NCI-H510A treated with DMSO at 0.1 percent for 48 hours (cell line): ENCODE measurements at places on chromosomes 1 and 21.

DNA sequence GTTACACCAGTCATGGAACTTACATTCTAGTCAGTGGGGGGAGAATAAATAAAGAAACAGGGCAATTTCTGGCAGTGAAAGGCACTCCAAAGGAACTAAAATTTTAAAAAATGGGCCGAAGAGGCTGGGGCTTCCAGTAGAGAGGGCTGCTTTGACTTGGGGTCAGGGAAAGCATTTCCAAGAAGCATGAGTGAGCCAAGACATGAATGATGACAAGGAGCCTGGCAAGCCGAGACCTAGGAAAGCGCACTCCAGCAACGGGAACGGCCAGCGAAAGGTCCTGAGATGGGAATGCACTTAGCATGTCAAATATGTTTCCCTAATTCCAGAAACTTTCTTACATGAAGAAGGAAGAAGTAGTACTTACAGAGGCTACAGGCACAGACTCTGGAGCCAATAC lies 95.4 kb upstream of the NGF start:
- DNase-seq: no peak

GRCh38 chr1:208192995-208193394 lies 51.2 kb downstream of the PLXNA2 start:
- no peak for DNase-seq

DNA sequence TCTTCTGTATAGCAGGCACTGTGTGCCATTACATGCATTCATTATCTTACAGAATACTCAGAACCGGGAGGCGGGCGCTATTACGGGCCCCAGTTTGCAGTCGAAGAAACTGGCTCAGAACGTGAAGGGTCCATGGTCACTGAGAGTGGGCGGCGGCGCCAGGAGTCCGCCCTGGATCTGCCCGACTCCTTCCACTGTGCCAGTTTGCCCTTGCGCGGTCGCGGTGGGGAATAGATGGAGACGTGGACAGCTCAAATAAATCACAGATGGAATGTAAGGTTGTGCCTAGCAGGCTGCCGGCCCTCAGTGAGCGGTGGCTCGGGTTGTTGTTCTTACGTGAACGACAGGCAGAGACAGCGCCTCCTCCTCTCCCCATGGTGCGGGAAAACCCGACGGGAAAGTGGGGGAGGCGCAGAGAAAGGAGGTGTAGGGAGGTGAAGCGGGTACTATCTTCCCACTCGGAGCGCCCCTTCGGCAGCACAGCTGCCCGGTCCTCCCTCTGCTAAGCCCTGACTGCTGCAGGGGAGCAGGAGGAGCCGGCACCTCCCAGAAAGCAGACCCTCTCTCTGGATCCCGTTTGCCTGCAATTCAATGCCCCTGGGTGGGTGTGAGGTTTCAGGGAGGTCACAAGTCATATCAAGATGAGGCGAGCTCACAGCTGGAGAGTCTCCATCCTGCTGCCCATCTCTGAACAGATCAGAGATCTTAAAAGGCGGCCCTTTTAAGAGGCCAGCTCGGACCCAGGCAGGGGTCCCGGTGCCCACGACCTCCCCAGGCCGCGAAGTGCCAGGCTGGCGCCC lies 1.1 kb downstream of the COL9A2 start:
- peak; percentile 94 for DNase-seq

- no peak for DNase-seq
Observed at GRCh38 chr1:4960782-4961475, 306.5 kb downstream of the AJAP1 start.

DNA sequence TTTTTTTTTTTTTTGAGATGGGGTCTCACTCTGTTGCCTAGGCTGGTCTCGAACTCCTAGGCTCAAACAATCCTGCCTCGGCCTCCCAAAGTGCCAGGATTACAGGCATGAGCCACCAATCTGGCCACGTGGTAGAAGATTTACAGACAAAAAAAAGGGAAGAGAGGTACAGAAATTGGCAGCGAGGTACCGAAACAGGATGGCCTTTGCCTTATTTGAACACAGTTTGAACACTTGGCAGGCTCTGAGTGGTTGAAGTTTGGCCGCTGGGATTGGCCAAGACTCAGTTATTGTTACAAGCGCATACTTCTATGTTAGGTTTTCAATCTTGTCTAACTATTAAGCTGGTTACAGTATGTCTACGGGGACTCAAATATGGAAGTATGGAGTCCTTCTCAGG lies 6.2 kb upstream of the AADACL4 start:
- no peak for DNase-seq

- DNase-seq: no peak
Observed at GRCh38 chr1:212351588-212352362, 62.9 kb downstream of the PACC1 start.

DNA sequence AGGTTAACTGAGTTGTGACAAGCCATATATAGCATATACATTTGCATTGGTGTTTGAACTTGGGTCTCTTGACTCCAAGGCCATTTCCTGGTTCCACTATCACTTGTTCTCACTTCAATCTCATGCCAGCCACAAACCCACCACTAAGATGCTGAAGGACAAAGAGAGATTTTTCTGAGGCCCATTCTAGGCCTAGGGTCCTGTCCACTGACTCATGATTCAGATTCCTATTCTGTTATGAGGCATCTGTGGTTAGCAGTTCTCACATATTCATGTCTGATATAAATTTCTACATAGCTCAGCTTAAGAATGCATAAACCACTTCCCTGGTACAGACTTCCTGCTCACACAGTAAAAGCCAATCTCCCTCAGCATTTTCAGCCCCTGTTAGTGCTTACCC lies 326.1 kb upstream of the BEND5 start:
- no peak for DNase-seq

GRCh38 chr21:29233611-29234540 lies 64.8 kb upstream of the BACH1 start:
- DNase-seq: no peak

- DNase-seq: no peak
Observed at GRCh38 chr1:51936531-51936930, 54.0 kb downstream of the RAB3B start.

DNA sequence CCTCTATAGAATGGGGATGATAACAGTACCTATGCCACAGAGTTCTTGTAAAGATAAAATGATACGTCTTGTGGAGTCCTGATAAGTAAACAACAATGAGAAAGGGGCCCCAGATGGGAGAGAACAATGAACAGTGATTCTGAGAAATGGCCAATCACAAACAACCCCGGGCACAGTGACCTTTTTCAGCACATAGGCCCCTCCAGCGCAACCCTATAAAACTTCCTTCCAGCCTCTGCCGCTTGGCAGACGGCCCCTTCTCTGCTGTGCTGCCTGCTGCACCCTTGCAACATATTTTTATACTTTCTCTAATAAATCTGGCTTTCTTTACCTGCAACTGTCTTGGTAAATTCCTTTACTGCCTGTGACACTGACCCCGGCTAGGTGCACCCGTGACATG lies 8.9 kb downstream of the RCAN1 start:
- DNase-seq: no peak

DNA sequence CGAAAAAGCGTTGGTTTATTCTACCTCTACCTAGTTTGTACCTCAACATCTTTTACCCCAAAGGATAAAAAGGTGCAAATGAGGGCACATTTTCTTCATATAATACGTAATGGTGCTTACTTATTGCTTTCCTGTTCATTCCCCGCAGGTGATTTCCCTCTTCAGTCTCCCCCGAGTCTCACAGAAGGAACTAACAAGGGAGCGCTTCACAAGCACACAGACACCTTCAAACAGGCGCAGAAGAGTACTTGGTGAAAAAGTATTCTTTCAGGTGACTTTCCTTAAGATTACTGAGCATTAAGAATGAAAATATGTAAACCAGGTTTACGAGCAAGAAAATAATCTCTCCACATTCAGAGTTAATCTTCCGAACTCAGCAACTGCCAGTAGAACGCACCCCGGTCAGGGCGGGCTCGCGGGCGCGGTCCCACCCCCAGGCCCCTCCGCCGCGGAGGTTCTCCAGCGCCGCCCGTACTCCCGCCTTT lies 511 bp upstream of the RABGAP1L start:
- no peak for DNase-seq

DNA sequence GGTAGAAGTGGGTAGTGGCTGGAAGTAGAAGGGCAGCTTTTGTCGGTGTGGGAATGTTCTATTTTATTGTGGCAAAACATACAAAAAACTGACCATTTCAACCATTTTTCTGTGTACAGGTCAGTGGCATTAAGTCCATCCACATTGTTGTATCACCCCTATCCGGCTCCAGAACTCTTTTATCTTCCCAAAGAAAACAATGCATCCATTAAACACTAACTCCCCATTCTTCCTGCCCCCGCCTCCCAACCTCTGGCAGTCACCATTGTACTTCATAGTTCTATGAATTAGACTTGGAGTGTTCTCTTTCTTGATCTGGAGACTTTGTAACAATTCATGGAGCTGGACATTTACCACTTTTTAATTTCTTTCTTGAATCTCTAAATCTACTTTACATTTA lies 55.7 kb downstream of the DEGS1 start:
- no peak for DNase-seq

- no peak for DNase-seq
Observed at GRCh38 chr1:118925651-118926050, 62.5 kb downstream of the TBX15 start.

DNA sequence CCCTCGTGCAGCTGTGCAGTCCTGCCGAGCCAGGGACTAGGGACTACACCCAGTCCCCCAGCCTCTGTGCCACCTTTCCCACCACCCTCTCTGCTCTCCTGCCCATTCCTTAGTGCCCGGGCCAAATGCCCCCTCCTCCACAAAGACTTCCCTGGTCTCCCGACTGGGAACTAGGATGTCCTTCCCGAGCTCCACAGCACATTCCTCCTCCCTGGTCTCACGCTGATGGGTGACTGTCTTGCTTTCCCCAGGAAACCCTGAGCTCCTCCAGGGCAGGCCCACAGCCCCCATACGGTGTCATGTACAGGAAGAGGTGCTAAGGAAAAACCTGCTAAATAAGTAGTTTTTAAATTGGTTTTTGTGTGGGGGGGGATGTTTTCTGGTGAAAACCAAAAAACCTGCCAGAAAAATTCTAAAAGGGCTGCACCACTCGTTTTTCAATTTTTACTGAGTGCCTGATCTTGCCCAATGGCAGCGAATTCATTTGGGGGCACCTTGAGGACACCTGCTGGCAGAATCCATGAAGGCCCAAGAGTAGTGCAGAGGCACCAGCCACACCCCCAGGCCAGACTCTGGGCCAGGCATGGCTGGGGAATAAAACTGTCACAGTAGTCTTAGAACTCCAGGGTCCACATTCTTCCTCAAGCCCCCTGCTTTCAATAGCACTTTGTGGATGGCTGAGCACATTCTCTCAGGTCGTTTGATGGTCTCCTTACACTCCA lies 50.4 kb downstream of the GLIS1 start:
- DNase-seq: no peak

- no peak for DNase-seq
Observed at GRCh38 chr1:43431676-43432075, 22.1 kb downstream of the HYI start.

- no peak for DNase-seq
Observed at GRCh38 chr21:34187935-34188334, 114.6 kb downstream of the MRPS6 start.

DNA sequence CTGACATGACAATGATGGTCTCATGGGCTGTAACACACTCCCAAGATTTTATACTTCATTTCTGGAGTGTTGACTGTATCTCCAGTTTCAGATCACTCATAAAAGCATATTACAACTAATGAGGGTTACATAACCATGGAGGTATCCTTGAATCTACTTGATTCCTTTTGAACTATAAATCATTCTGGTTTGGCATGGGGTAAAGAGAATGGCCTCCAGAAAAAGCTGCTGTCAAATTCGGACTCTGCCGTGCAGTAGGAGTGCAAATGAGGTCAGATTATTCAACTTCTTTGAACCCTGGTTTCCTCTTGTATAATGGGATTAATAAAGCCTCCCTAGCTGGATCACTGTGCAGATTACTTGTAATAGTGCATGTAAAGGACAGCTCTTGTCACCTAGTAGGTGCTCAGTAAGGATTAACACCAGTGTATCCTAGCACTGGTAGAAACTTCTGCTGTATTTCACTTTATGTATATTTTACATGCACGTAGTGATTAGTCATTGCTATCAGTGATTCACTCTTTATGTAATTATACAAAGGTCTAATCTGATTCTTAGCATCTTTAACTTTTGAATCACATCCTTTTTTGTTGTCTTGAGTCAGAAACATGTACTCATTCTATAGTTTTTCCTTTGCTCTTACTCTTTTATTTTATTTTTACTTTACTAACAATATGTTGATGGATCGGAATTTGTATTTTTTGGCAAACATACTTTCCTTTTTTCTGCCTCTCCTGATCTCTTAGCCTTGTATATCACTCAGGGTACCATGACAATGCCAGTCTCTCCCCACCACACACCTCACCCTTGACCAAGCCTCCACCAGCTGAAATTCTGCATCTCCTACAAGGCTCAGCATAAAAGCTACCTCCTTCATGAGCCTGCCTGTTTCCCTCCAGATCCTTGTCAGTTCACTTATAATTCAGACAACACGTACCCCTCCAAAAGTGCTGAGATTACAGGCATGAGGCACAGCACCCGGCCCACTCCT lies 3.2 kb downstream of the LRRC8C start:
- DNase-seq: peak; percentile 19

GRCh38 chr1:78553859-78554258 lies 63.1 kb downstream of the PTGFR start:
- DNase-seq: no peak

DNA sequence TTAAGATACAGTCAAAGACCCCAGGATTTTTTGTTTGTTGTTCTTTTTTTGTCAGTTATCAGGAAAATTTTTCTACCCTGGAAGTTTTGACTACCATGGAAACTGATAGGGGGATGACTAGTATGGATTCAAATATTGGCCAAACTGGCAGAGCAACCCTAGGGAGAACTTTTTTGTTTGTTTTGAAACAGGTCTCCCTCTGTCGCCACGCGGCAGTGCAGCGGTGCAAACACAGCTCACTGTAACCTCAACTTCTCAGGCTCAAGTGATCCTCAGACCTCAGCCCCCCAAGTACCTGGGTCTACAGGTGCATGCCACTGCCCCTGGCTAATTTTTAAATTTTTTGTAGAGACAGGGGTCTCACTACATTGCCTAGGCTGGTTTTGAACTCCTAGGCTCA lies 46.6 kb downstream of the TOR3A start:
- no peak for DNase-seq

DNA sequence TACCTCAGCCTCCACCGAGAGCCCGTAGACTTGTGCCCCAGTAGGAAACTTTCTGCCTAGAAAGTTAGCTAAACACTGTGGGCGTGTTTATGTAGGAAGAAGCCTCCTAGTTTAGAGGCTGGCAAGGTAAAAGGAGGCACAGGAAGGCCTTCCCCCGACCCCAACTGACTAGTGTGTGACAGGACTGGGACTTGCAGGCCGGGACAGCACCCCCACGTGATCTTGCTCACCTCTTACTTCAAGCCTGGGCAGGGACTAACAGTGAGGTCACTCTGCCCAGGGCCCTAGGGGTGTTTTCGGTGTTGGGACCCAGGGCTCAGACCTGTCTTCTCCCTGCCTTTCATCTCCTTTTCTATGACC lies 392 bp upstream of the TAGLN2 start:
- no peak for DNase-seq

- no peak for DNase-seq
Observed at GRCh38 chr1:24932725-24933294, 2.7 kb upstream of the RUNX3 start.

DNA sequence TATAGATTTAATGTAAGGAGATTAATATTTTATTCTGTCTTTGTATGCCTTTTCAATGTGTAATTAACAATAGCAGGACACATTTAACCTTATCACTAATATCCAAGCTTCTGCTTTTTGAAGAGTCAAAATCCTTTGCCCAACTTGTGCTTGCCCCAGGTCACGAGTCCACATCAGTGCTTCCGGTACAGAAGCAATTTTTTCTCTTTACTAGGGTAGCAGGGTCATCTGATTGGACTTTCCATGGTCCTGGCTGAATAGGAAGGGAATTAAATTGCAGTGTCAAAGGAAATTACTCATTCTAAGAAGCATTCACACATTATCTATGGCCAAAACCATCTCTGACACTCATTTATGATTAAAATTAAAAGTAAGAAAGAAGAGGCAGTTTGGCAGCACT lies 460.5 kb upstream of the ADGRL2 start:
- no peak for DNase-seq
